ENCODE measurements at places on chromosomes 2 and 18.

DNA sequence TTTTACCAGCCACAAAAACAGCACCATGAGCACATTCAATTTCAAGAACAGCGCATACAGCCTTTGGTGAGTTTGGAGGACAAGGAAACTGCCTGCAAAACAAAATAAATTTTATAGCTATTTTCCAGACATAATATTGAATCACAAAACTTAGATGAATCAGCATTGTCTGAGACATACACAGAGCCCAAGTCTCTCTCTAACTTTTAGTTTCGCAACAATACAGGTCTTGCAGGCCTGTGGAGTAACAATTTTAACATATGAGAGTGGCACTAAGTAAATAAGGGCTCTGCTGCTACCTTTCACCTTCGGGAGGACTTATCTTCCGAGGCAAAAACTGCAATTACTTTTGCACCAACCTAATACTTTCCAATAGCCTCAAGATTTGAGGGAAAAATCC lies 56.1 kb upstream of the PEX13 start:
- no peak for DNase-seq

GRCh38 chr2:42425697-42426096 lies 64.7 kb upstream of the COX7A2L start:
- no peak for DNase-seq

DNA sequence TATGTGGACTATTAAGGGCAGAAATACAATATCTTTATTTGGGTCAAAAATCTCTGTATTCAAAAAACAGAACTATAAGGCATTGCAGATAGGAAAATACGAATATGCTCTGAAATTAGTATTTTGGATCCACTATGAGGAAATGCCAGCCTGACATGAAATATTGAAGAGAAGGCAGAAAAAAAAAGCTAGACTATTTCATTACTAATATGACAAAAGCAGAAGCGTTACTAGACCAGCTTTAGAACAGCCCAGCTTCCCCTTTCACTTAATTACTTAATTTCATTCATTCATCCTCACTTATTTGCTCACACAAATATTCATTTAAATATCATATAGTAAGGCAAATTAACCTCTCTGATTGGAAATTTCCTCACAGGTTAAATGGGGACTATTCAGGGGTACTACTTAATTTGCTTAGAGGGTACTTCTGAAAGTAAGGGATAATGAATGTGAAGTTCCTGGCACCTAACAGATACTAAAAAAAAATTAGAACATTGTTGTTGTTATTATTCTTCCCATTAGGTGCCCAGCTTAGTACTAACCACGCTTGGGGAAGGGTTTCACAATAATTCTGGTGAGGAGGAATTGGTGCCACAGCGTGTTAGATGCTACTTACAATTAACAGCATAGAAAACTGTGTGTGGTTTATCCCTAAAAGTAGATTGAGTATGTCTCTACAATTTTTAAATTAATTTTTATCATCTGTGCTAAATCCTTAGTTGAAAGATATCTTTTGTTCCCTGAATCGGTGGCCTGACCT lies 71.1 kb upstream of the CTLA4 start:
- DNase-seq: no peak

- no peak for DNase-seq
Measured at GRCh38 chr2:178109813-178110212, 2.4 kb upstream of the RBM45 start.

- DNase-seq: no peak
Measured at GRCh38 chr2:134324430-134324829, 70.6 kb downstream of the MGAT5 start.

- DNase-seq: no peak
Measured at GRCh38 chr18:49685231-49685942, 123.5 kb downstream of the LIPG start.

DNA sequence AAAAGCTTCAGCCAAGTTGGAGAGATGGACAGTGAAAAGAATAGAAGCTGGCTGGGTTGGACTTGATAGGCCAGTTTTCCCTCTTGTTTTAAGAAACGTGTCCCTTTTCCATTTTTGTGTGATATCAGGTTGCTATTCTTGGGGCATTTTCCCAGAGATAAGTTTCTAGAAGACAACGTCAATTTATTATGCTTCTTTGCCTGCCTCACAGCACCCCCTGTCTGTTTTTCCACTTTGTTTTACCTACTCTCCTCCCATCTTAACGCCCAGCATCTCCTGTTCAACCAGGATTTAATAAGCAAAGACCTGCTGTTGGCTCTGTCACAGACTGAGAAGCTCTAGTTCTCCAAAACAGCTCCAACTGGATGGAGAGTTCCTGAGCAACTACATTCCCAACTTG lies 317.8 kb upstream of the ZNF521 start:
- DNase-seq: no peak

GRCh38 chr2:235734688-235735231 lies 240.9 kb downstream of the AGAP1 start:
- DNase-seq: no peak

- no peak for DNase-seq
Measured at GRCh38 chr2:206422493-206422892, 20.8 kb upstream of the ADAM23 start.

GRCh38 chr18:41977233-41977632 lies 22.2 kb downstream of the PIK3C3 start:
- no peak for DNase-seq

- no peak for DNase-seq
Measured at GRCh38 chr2:151984424-151985083, 114.3 kb downstream of the CACNB4 start.

GRCh38 chr2:190407246-190407661 lies 901 bp upstream of the MFSD6 start:
- DNase-seq: no peak

DNA sequence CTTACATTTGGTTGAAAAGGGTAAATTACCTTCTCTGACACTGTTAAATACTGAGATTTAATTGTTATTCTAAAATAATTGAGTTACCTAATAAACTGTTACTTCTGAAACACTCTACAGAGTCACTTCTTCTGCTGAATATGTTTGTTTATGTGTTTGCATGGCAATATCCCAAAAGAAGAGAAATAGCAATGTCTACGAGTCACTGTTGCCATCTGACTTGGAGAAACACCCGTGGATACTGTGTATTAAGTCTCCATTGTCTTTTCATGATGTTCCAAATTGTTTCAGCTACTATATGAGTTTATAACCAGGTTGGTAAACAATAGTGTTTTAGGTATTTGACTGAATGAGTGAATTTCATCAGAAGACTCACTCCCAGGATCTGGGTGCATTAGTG lies 754.2 kb upstream of the ID2 start:
- no peak for DNase-seq

DNA sequence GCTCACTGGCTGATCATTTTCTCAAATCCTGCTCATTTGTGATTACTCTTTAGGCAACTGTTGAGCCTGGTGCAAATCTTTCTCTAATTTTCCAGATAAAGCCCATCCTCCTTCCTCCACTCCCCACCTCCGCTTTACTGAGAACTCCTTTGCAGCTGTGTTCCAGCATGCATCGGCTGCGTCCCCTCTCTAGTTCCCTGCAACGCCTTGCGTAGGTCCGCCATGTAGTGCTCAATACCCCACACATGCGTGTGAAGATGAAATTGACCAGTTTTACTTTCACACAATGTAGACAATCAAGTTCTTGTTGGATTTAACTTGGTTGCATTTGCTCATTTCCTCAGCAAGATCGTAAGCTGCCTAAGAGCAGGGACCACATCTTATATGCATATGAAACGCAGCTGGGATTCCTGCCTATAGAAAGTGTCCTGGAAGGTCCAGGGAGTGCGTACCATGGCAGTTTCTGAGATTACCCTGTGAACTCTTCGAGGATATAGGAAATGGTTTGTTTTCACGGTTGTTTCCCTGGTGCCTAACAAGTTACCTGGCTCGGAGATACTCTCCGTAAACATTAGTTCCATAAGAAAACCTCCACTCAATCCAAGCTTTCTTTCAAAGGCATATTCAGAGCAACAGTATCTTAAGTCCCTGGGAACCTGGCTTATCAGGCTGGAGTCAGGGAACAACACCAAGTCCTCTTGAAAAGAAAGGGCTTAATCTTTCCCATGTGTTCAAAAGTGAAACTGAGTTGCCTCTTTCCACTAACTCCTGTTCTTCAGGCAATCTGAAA lies 766.4 kb upstream of the ID2 start:
- DNase-seq: no peak

GRCh38 chr2:3483227-3483985 lies 35.9 kb downstream of the ADI1 start:
- no peak for DNase-seq

- peak; percentile 94 for DNase-seq
Measured at GRCh38 chr2:8680822-8681760, 765 bp upstream of the ID2 start.

DNA sequence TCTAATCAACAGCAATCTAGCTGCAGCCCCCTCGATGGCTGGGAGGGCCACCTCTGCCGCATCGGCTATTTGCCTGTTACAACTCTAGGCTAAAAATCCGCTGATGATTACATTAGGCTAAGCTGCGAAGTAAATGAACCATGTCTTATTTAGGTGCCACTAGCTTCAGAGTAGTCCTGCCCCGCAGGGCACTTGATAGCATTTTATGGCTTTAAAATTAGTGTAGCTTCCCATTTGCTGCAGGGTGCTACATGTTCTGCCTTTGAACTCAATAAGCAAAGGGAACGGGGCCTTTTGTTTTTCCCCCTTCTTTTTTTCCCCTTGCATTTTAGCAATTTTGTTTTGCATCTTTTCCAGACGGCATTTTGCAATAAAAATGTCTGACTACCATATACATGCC lies 270.2 kb downstream of the GBX2 start:
- no peak for DNase-seq

DNA sequence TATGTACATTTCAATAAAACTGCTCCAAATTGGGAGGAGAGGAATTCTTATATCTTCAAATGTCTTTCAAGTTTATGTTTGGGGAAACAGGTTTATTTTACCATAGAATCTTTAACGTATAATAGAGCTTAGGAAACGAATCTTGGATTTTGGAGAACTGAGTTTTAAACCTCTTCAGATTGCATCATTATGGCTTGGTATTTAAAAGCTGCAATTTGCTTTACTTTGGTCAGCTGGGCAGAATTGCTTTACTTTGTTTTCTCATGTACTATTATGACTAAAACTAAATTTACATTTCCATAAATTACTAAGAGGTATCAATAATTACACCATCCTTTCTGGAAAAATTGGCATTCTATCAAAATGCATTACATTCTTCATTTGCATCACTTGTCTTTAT lies 54.6 kb downstream of the BAZ2B start:
- no peak for DNase-seq

DNA sequence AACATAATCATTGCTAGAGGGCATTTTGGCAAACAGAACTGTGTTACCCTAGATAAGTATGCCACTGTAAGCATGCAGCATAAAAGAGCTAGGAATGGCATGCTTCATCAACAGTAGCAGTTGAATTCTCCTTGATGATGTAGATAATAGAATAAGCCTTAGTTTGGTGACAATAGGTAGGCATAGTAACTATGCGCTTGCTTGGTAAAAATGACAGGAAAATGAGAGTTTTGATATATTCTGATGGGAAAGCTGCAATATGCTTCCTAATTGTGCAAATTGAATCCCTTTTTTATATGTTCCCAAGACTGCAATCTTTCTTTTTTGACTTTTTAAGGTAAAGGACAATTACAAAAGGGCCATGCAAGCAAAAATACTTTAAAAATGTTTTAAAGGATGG lies 930.9 kb upstream of the FAM98A start:
- DNase-seq: no peak

GRCh38 chr2:56263876-56264275 lies 80.1 kb downstream of the CCDC85A start:
- DNase-seq: no peak

DNA sequence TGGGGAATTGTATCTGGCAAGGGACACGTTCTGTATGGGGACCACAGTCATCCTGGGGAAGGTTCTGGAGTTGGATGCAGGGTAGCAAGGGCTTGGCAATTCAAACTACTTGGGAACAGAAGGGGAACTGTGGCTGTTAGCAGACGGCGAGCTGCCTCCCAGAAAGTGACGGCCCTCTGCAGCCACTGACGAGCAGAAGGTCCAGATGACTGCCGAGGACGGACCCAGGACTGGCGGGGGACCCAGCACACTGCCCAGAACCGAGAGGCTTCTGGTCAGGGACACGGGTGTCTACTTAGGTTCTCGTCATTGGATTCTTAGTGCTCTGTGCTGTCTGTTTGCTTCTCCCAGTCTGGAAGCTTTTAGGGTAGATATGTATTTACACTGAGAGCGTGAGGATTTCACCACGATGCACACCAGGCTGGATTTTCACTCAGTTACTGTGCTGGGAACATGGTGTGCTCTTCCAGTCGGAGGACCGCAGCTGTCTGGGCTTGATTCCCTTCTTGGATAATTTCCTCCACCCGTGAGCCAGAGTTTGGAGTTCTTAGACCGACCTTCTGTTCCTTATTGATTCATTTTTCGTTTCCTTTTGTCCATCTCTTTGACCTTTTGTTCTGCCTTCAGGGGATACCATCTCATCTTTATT lies 13.4 kb downstream of the GPR35 start:
- no peak for DNase-seq

GRCh38 chr2:215430528-215431187 lies 5.2 kb downstream of the FN1 start:
- DNase-seq: no peak

GRCh38 chr2:121818546-121818945 lies 63.1 kb downstream of the TSN start:
- no peak for DNase-seq

Data from stimulated activated CD4-positive, alpha-beta T cell treated with anti-CD3 and anti-CD28 coated beads, Interleukin-4, amount 100 ng/mL, for 24 hours (primary cell).